Liver (tissue), 10 donors: ENCODE measurements at places on chromosomes 1 and 21.

- no peak for DNase-seq
Measured at GRCh38 chr1:19377812-19378718, 65.9 kb downstream of the SLC66A1 start.

DNA sequence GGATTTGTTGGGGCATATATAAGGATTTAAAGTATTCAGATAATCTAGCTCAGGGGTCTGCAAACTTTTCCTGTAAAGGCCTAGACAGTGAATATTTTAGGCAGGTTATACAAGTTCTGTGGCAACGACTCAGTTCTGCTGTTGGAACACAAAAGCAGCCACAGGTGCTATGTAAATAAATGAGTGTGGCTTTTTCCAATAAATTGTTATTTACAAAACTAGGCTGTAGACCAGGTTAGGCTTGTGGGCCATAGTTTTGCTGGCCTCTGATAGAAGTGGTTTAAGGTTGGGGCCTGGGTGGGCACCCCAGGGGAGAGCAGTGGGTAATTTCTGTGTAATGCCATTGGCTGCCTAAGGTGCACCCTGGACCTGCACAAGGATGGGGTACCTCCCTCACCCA, 16.9 kb upstream of the IGFN1 start:
- DNase-seq: no peak

DNA sequence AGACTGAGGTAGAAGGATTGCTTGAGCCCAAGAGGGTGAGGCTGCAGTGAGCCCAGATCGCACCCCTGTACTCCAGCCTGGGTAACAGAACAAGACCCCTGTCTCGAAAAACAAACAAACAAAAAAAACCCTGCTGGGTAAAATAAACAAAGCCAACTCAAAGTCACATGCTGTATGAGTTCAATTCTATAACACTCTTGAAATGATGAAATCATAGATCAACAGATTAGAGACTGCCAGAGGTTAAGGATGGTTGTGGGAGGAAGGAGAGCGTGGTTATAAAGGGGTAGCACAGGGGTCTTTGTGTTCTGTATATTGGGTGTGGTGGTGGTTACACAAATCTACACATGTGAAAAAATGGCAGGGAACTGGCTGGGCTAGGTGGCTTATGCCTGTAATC, 62.5 kb downstream of the TAS1R2 start:
- DNase-seq: no peak

DNA sequence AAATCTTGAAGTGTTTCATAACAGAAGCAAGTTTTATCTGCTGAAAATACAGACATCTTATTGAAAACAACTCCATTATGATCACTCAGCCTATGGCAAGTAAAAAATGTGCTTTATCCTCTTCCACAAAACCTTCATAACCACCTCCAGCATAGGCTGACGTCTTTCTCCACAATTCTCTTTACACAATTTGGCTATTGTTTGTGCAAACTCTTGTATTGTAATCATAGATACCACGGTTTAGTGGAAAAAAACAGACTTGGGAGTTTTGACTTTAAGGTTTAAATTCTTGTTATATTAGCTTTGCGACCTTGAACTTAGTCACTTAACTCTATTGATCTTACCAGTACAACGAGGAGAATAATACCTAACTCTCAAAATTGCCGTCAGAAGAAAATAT, 126.1 kb downstream of the PLD5 start:
- no peak for DNase-seq

GRCh38 chr1:31580513-31580870, 4.2 kb downstream of the TINAGL1 start:
- DNase-seq: no peak
